ENCODE measurements at places on chromosomes 4 and X.

GRCh38 chr4:14478504-14478903 lies 523.8 kb upstream of the CPEB2 start:
- DNase-seq, result no peak

GRCh38 chr4:13445841-13446790 lies 38.0 kb downstream of the RAB28 start:
- DNase-seq, result no peak

GRCh38 chr4:576991-577498 lies 950 bp upstream of the TMEM271 start:
- DNase-seq, result no peak

GRCh38 chr4:1794809-1795298 lies 1.8 kb downstream of the FGFR3 start:
- DNase-seq, result no peak

DNA sequence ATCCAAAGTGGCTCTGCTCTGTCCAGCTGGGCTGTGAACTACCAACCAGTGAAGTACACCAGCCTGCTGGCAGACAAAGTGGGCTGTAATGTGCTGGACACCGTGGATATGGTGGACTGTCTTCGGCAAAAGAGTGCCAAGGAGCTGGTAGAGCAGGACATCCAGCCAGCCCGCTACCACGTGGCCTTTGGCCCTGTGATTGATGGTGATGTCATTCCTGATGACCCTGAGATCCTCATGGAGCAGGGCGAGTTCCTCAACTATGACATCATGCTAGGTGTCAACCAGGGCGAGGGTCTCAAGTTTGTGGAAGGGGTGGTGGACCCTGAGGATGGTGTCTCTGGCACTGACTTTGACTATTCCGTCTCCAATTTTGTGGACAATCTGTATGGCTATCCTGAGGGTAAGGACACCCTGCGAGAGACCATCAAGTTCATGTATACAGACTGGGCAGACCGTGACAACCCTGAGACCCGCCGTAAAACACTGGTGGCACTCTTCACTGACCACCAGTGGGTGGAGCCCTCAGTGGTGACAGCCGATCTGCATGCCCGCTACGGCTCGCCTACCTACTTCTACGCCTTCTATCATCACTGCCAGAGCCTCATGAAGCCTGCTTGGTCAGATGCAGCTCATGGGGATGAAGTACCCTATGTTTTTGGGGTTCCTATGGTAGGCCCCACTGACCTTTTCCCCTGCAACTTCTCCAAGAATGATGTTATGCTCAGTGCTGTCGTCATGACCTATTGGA lies 22.6 kb downstream of the NLGN3 start:
- no peak for DNase-seq

GRCh38 chrX:7163146-7163677 lies 15.3 kb upstream of the PUDP start:
- no peak for DNase-seq

- DNase-seq, result no peak
Measured at GRCh38 chr4:48575964-48576363, 85.9 kb downstream of the ZAR1 start.

- DNase-seq, result no peak
Measured at GRCh38 chrX:154431341-154431740, 2.9 kb downstream of the ATP6AP1 start.

DNA sequence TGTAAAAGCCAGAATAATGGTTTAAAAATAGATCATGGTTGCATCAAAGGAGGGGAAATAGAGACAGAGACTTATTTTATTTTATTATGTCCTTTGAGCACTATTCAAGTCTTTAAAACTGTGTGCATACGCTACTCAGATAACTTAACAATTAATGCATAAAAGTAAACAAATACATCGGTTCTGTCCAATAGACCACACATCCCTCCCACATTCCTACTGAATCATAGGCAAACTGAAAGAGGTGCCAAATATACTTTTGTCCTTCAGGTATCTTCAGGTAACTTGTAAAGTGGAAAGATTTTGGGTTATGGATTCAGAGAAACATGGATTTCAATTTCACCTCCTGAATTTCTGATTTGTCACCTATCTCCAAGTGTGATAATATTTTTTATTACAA lies 91.3 kb downstream of the SPOCK3 start:
- DNase-seq, result no peak

DNA sequence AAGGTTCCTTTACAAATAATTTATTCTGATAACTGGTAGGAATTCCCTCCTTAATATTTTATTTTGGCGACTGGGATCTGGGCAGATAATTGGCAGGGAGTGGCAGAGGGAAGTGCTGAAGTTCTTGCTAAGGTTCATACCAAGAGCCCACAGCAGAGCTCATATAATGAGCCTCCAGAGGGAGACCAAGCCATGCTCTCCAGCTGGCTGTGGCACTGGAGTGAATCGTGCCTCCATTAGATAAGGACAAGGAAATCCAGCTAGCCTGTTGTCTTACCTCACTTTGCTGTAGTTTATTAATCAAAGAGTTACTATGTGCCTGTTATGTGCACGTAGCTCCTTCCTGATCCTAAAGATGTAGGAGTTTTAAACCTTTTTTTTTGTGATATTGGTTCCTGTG lies 1.3 kb downstream of the ASB12 start:
- DNase-seq, result no peak

GRCh38 chr4:113645771-113646441 lies 115.6 kb downstream of the CAMK2D start:
- no peak for DNase-seq

DNA sequence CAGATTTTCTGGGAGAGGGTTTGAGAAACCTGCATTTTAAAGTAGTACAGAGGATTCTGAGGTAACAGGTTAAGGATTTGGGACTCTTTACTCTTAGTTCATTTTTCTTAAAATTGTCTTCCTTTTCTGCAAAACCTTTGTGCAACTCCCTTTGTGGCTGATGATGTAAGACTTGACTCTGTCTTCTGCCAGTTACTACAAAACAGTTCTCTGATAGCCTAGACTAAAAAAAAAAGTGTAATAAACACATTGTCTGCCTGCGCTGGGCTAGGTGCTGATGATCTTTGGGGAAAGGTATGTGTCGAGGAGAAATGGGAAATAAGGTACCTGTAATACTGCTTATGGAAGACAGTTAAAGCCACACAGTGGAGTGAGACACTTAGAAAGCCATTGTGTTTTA lies 28.7 kb downstream of the IL13RA1 start:
- no peak for DNase-seq

DNA sequence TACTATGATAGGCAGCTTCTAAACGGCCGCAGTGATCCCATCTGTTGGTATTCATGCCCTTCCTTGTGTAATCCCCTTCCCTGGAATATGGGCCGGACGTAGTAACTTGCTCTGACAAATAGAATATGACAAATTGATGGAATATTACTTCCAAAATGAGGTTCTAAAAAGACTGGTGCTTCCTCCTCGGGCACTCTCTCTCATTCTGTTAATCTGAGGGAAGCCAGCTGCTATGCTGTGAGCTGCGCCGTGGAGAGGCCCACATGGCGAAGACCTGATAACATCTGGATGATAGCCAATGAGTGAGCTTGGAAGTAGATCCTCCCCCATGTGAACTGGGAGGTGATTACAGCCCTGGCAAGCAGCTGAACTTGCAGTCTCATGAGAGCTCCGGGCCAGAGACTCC lies 27.2 kb upstream of the SLC25A4 start:
- DNase-seq, result no peak

DNA sequence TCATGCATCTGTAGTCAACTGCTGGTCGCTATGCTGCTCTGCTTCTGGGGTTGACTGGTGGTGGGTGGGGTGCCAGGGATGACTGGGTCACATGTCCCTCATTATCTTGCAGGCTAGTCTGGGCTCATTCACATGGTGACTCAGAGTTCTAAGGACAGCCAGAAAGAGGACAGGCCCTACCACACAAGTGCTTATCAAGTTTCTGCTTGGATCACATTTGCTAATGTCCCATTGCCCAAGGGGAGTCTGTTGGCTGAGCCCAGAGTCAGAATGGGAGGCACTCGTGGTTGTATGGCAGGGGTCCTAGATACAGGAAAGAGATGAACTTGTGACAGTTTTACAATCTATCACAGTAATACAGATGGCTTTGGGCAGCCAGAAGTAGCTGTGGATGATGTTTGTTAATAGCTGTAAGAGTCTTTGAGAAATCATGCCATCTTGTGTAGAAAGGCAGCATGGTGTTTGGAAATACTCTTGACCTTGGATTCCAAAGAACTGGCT lies 221.3 kb downstream of the GPAT3 start:
- DNase-seq, result no peak

DNA sequence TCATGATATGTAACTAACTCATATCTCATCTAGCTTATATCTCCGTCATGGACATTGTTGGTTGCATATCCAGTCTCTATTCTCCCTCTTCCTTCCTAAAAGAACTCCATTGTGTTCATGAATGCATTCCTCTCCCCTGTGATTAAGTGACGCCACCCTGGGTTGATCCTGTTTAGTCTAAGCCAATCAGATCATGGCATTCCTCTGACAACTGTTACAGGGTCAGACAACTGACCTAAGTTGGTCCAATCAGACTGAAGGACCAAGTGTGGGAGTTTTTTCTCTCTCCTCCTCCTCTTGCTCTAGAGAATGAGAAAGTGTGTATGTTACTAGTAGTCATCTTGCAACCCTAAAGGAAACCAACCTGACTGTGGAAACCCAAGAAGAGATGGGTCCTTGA lies 3.6 kb downstream of the APOO start:
- no peak for DNase-seq

DNA sequence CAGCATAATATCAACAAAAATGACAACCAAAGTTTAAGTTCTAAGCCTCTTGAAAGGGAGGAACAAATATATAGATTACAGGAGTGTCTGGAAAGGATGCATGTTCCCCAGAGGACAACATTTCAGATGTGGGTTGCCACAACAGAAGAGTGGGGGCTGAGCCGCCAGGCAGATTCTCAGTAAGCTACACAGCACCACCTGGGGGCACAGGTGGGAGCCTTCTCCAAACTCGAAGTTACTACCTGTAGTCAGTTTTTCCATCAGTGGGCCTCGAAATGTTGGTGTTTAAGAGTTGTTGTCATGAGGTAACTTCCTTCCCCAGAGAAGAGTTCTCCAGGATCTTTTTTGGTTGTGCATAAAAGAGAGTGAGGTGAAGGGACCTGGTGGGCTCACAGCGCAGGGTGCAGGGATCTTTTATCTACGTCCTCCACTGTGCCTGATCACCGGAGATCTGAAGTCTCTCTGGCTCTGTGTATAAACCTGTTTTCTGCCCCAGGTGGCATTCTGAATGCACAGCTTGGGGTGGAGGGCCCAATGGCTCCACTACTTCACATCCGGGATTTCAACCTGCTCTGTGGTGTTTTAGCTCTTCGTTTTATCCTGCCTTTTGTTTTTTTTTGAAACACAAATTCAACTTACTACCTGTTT lies 58.4 kb upstream of the STS start:
- DNase-seq, result no peak

DNA sequence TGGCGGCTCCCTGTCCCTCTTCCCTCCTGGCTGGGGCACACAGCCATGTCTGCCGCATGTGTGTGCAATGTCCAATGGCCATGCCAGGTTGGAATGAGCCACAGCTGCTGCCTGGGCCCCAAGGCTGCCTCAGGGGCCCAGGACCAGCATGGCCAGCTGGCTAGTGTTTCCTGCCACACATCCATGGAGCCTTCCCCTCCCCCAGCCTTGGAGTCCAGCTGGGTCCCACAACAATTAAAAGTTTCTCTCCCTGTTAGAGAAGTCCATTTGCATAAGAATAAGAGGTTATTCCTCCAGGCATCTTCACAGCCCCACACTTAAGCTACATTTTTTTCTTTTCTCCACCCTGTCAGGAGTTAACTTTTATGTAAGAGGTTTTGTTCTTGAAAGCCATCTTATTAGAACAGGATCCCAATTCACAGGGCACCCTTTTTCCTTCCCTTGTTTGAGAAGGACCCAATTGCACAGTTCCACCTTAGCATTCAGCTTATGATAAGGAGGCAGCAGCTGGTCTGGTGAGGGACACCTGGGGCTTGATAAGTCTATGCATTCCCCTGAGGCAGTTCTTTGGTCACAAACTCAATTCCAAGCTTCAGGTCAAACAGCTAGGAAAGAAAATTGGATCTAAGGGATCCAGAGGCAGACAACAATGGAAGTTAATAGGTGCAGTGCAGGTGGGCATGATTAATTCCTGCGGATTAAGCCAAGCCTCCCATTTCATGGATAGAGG lies 963.3 kb upstream of the GRIA3 start:
- DNase-seq, result no peak

DNA sequence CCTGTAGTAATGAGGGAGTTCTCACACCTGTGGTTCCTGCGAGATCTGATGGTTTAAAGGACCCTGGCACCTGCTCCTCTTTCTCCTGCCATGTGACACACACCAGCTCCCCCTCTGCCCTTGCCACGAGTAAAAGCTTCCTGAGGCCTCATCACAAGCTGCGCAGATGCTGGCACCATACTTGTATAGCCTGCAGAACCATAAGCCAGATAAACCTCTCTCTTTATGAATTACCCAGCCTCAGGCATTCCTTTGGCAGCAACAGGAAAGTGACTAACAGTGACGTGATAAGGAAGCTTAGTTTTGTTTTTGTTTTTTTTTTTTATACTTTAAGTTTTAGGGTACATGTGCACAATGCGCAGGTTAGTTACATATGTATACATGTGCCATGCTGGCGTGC lies 130.9 kb downstream of the AFAP1 start:
- no peak for DNase-seq

GRCh38 chr4:100289946-100290345 lies 99.7 kb upstream of the DDIT4L start:
- DNase-seq, result no peak

DNA sequence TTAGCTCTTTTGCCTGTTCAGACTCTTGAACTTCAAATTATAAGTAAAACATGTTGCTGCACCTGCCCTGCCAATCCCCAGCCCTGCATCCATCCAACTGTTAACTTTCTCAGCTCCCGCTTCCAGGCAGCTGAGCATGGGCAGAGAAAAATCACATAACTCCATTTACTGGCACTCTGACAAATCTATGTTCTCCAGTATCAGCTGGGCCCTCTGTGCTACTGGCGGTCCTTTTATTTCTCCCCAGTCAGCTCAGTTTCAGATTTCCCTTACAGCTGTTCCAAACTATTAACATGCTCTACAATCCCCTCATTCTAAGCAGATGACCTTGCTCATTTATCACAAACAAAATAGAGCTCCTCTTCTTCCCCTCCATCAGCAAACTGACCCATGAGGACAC lies 240.4 kb upstream of the TET2 start:
- DNase-seq, result no peak

DNA sequence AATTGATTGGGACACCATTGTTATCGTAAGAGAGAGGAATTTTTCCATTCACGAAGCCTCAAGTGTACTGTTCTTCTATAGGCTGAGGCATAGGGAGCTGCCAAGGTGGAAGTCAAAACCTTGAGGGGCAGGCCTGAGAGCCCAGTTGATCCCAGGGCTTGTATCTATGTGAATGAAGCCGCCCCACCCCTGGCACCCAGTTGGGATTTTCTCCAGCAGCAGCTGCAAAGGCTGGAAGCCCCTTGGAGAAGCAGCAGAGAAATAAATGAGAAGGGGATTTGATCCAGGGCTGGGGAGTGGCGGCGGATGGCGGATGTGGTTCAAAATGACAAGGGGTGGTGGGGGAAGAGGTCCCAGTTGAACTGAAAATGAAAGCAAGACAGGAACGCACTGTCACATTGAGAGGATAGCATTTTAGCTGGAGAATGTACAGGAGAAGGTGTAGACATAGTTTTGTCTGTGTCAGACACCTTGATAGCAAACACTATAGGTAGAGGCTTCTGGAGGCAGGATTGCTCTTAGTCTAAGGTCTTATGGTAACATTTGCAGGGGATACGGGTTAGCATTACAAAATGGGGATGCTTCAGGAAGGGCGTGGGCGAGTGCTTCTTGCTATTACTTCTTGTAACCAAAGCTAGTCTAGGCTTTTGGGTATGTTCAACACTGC lies 32.6 kb downstream of the DOCK11 start:
- DNase-seq, result no peak
